ENCODE measurements at places on chromosomes 1 and 21.

- DNase-seq: peak; percentile 95
Measured at GRCh38 chr1:162349635-162350330, 26.9 kb downstream of the SPATA46 start.

DNA sequence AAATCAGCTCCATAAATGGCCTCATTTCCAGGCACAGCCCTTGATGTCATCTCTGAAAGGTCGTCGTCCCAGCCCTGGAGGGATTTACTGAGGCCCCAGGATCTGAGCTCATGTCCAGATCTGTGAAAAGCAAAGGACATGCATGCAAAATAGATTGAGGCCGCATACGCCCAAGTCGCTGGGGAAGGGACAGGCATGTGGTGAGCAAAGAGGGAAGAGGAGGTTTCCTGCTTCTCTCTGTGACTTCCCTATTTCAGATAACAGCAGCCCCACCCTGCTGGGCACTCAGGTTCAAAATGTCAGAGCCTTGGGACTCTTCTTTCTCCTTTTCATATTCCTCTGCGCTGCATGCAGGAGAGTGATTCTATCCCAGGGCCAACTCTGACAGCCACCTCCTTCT lies 197.2 kb downstream of the ADSS2 start:
- DNase-seq: no peak

- DNase-seq: peak; percentile 75
Measured at GRCh38 chr1:151945725-151946722, 36.7 kb upstream of the THEM4 start.

DNA sequence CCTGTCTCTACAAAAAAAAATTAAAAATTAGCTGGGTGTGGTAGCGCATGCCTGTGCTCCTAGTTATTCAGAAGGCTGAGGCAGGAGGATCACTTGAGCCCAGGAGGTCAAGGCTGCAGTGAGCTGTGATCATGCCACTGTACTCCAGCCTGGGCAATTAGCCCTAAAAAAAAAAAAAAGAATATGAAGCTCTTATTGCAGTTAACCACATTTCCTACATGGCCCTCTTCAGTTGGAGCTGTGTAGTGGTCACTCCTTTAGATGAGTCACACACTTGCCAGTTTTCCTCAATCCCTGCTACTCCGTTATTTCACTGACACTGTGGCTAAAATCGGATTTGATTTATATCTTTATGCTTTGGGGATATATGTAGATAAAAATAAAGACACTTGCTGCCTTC lies 11.8 kb downstream of the NFYC start:
- peak; percentile 27 for DNase-seq

DNA sequence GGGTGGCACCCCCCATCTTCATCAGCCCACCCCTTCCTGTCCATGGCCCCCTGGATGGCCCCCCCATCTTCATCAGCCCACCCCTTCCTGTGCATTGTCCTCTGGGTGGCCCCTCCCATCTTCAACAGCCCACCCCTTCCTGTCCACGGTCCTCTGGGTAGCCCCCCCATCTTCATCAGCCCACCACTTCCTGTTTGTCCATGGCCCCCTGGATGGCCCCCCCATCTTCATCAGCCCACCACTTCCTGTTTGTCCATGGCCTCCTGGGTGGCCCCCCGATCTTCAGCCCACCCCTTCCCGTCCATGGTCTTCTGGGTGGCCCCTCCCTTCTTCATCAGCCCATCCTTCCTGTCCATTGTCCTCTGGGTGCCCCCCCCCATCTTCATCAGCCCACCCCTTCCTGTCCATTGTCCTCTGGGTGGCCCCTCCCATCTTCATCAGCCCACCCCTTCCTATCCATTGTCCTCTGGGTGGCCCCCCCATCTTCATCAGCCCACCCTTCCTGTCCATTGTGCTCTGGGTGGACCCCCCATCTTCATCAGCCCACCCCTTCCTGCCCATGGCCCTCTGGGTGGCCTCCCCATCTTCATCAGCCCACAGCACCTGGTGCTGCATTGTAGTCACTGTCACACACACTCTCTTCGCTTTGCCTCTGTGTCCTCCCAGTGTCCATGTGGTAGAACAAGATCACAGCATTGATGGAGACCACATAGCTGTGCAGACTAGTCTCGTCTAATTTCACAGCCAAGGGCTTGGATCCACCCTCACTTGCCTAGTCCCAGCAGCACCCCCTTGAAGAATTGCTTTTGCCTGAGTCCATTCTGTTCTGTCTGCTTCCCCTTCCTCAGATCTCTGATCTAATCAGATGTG lies 95.9 kb downstream of the PCBP3 start:
- DNase-seq: no peak

GRCh38 chr1:43716559-43717281 lies 9.4 kb downstream of the ST3GAL3 start:
- DNase-seq: no peak

GRCh38 chr1:54132495-54132894 lies 20.3 kb downstream of the CDCP2 start:
- no peak for DNase-seq

GRCh38 chr1:47432071-47433036 lies 5.5 kb upstream of the FOXD2 start:
- DNase-seq: peak; percentile 78

- no peak for DNase-seq
Measured at GRCh38 chr1:27543284-27543683, 53.3 kb upstream of the WASF2 start.

DNA sequence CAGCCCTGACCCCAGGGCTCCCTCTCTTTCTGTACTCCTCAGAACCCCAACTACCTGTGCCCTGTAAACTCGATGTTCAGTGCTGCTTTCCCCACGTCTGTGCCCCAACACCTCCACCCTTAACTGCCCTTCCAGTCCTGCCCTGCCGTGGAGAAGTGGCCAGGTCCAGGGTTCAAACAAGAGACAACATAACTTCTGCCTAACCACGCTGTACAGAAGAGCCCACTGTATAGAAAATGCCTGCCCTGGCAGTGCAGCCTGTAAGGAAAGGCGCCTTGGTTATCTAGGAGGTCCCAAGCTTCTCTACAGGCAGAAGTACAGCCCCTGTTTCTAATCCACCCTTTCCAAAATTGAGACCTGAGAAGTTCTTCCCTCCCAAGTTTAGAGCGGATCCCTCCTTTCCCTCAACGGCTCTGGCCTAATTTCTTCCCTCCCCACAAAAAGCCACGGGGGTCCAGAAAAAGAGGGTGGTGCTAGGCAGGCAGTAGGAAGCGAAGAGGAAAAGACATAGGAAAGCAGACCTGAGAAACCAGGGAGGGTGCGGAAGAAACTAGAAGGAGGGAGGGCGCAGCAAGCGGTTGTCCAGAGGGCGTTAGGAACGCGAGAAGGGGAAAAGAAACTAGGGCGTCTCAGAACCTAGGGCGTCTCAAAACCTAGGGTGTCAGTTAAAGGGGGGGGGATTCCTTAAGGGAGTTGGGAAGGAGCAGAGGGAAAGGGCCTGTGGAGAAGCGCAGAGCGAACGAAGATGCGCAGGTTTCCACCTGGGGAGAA lies 3.2 kb downstream of the DMRTA2 start:
- DNase-seq: no peak

DNA sequence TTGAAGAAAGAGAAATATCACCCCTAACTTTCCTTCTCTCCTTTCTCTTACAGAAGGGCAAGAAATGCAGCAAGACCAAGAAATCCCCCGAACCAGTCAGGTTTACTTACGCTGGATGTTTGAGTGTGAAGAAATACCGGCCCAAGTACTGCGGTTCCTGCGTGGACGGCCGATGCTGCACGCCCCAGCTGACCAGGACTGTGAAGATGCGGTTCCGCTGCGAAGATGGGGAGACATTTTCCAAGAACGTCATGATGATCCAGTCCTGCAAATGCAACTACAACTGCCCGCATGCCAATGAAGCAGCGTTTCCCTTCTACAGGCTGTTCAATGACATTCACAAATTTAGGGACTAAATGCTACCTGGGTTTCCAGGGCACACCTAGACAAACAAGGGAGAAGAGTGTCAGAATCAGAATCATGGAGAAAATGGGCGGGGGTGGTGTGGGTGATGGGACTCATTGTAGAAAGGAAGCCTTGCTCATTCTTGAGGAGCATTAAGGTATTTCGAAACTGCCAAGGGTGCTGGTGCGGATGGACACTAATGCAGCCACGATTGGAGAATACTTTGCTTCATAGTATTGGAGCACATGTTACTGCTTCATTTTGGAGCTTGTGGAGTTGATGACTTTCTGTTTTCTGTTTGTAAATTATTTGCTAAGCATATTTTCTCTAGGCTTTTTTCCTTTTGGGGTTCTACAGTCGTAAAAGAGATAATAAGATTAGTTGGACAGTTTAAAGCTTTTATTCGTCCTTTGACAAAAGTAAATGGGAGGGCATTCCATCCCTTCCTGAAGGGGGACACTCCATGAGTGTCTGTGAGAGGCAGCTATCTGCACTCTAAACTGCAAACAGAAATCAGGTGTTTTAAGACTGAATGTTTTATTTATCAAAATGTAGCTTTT lies 2.4 kb downstream of the CCN1 start:
- peak; percentile 50 for DNase-seq

DNA sequence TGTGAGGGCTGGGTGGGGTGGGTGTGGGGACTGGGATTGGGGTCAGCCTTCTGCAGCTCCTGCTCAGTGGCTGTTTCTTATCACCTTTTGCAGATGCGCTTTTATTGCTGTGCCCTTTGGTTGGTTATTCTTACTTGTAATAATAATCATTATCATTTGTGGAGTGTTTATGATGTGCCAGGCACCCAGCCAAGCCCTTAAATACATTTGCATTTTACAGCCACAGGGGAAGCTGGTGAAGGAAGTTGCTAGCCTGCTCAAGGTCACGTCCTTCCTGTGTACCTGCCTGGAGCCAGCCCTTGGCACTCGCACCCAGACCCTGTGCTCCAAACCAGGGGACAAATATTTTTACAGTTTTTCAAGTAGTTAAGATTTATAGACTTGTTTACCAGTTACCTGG lies 144.0 kb downstream of the PGBD5 start:
- DNase-seq: no peak

DNA sequence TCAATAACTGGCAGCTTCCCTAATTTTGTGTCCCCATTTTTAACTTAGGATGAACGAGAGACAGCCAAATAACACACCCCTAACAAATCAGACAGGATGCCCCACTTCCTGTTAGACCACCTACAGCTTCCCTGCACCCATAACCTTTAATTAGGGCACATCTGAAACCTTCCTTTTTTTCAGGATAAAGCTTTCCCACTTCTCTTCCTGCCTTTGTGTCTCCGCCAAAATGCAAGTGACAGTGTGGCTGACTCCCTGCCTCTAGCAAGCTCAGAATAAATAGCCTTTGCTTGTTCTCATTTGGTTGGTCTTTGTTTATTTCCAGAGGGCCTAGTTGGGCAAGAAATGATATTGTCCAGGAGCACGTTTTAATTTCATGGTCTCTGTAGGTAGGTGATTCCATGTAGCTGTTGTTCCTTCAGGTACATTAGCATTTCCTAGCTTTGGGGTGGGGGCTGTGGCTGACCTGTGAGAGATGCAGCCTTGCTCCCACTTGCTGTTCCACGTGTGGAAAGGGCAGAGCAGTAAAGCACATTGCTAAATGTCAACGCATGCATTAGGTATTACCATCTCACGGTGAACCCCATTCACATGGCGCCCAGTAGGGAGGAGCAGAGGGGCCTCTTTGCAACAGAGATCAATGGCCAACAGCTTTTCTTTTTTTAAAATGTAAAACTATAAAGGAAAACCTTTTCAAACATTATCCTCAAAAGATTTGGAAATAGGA lies 154.9 kb downstream of the ST6GALNAC3 start:
- no peak for DNase-seq

DNA sequence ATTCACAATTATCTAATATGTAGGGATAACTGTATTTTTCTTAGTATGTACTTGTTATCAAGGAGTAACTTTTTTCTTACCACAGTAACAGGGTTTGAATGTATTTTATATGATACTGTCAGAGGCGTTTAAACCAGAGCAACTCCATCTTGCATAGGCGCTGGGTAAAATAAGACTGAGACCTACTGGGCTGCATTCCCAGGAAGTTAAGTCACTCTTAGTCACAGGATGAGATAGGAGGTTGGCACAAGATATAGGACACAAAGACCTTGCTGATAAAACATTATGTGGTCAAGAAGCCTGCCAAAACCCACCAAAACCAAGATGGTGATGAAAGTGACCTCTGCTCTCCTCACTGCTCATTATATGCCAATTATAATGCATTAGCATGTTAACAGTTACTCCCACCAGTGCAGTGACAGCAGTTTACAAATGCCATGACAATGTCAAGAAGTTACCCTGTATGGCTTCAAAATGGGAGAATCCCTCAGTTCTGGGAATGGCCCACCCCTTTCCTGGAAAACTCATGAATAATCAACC lies 64.8 kb downstream of the RPE65 start:
- DNase-seq: peak; percentile 68

GRCh38 chr1:23184212-23184934 lies 15.7 kb upstream of the LUZP1 start:
- peak; percentile 58 for DNase-seq

DNA sequence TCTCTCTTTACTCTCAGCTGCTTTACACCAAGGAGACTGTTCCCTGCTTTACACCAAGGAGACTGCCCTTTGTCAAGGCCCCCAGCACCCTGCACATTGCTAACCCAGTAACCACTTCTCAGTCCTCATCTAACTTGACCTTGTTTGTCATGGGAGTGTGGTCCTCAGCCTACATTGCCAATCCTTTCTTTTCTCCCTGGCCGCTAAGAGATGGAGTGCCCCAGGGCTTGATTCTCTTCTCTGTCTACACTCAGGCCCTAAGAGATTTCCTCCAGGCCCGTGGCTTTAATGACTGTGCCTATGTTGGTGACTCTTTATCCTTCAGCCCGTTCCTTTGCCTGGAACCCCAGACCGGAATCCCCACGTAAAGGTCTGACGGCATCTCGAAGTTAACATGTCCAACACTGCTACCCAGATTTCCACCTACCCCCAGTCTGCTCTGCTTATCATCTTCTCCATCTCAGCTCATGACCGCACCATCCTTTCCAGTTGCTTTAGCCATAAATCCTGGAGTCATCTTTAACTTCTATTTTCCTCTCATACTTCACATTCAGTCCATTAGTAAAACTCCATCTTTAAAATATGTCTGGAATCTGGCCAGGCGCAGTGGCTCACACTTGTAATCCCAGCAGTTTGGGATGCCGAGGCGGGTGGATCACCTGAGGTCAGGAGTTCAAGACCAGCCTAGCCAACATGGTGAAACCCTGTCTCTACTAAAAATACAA lies 9.5 kb upstream of the SEMA4A start:
- no peak for DNase-seq

- DNase-seq: no peak
Measured at GRCh38 chr1:101175466-101175865, 61.4 kb upstream of the S1PR1 start.

GRCh38 chr1:87044424-87044823 lies 130.0 kb downstream of the HS2ST1 start:
- no peak for DNase-seq

- no peak for DNase-seq
Measured at GRCh38 chr1:147618077-147618569, 52.2 kb downstream of the ACP6 start.

Data from kidney glomerular epithelial cell (primary cell).